ENCODE measurements at places on chromosomes 12 and 14.

DNA sequence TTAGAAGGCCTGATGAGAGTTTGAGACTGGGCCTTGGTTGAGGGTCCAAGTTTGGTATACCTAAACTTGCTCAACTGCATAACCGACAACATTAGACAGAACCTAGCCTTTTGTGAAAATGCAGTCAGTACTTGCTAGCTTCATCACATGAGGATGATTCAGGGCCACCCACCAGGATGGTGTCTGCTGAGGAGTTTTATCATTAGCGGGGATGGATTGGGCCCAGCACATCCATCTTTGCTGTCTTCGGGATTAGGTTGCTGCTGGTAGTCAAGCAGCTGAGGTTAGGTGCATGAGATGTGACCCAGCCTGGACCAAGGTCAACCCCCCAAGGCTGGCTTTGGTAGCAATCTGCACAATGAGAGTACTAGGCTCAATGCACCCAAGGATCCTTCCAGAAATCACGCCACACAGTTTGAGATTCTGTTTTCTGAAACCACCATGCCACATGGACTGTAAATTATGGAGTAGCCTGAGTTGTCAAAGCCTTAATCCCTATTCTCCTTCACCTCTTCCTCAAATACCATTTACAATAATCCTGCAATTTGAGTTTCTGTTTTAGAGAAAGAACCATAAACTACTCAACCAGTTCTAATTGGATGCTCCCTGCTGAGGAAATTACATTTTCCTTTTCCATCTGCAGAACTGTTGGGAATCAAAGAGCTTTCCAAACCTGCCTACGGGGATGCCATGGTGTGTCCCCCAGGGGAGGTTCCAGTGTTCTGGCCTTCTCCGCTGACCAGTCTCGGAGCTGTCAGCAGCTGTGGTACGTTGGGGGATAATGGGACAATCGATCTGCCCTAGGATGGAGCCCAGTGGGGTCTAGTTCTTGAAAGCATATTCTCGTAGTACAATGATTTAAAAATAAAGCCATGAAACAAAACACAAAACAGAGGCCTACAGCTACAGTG, 61.7 kb downstream of the DGLUCY start:
- DNase-seq: no peak

DNA sequence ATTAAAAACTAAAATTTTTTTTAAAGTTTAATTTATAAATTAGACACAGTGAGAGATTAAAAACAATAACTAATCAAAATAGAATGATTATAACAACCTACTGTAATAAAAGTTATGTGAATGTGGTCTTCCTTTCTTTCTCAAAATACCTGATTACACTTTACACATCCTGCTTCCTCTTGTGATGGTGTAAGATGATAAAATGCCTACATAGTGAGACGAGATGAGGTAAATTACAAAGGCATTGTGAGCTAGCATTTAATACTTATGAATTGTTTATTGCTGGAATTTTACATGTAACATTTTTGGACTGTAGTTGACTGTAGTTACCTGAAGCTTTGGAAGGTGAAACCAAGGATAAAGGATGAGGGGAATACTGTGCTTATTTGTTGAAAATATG, 94.2 kb upstream of the CLEC14A start:
- DNase-seq: no peak

DNA sequence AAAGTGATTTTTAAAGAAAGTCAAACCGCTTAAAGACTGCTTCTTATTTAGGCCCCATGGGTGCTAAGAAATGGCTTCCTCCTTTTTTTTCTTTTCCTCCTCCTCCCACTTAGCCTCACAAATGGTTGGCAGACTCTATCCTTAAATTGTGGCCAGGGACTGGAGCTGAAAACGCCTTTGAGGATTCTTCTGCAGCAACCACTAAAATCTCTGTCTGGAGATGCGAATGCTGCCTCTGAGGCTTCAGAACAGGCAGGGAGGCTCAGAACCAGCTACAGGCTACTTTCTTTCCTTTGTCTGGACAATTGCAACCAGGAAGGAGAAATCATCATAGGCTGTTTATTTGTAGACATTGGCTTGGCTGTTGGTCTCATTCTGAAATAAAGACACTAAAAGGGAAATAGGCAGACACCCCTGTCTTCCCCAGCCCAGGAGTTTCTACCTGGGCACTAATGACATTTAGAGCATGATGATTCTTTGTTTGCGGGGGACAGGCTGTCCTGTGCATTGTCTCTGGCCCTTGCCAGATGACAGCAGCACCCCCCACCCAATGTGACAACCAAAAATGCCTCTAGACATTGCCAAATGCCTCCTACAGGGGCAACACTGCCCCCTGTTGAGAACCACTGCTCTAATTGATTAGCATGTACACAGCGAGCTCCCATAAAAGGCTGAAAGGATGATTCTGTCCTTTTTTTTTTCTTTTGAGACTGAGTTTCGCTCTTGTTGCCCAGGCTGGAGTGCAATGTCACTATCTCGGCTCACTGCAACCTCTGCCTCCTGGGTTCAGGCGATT, 50.3 kb downstream of the MAP1LC3B2 start:
- no peak for DNase-seq

- no peak for DNase-seq
Measured at GRCh38 chr12:115323223-115323905, 639.4 kb upstream of the TBX3 start.

DNA sequence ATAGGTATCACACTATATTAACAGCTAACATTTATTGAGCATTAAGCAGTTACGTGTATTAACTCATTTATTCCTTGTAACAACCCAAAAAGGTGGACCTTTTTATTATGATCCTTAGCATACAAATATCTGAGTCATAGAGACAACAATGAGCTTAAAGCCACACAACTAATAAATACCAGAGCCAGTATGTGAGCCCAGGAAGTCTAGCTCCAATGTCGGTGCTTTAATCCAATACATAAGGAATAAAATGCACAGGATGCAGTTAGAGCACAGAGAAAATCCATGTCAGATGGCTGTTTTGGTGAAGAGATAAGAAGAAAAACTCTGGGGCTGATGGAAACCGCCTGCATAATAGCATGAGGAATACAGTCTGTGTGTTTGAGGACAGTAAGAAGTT, 888.6 kb downstream of the TMTC2 start:
- DNase-seq: no peak

Data from hippocampal formation (tissue), 2 donors.